Anterior cingulate cortex (tissue), 58 donors: ENCODE measurements at places on chromosomes 7 and 10.

- DNase-seq: no peak
These were observed 50.8 kb upstream of the CREB5 start for GRCh38 chr7:28361551-28361950.

- DNase-seq: no peak
These were observed 80.4 kb upstream of the EEPD1 start for GRCh38 chr7:36072620-36073019.

DNA sequence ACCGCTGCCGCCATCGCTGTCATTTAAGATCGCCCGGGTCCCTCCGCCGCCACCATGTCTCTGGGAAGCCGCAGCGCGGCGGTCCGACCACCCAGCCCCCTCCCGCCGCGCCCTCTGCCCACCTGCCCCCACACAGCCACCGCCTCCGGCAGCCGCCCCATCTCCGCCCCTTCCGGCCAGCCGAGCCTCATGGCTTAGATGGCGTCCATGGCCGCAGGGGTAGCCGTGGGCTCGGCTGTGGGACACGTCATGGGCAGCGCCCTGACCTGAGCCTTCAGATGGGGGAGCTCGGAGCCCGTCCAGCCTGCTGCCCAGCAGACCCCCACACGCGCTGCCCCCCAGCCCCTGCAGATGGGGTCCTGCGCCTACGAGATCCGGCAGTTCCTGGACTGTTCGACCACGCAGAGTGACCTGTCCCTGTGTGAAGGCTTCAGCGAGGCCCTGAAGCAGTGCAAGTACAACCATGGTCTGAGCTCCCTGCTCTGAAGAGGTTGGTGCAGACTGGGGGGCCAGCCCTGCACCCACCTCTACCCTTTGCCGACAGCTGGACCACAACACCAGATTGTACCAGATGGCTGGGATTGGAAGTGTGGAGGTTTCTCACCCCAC, 38.0 kb upstream of the TARP start:
- DNase-seq: no peak

DNA sequence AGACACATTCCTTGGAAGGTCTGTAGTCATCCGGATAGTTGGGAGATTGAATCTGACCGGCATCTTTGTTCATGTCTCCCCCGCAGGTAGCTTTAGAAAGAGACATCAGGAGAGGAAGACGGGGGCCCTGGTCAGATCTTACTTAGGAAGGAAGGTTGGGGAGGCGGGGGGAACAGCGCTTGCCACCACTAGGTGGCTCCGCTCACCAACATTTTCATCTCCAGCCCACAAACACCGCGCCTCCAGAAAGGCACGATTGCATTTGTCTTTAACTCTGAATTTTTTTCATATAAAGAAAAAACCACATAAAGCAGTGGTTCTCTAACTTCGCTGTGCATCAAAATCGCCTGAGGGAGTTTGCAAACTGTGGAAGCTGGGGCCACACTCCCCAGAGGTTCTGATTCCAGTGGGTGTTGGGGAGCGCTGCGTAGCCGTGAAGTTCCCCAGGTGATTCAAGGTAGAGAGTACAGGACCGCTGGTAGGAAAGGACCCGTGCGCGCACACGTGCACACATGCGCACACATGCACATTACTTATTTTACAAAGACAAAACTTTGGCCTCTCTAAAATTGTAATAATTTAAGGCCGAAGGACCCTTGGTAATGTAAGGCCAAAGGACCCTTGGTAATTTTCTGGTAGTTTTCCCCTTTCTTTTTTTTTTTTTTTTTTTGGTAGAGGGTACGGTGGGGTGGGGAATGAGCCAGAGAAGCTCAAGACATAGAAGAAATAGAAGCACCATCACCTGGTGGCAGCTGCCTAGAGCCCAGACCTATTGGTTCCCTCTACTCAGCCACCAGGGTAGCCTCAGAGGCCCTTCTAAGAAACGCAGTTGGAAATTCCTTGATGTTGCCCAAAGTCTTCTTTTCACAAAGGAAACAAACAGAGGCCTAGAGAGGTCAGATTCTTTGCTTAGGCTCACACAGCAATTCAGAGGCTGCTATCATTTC, 37.4 kb upstream of the OPALIN start:
- DNase-seq: peak; percentile 54

DNA sequence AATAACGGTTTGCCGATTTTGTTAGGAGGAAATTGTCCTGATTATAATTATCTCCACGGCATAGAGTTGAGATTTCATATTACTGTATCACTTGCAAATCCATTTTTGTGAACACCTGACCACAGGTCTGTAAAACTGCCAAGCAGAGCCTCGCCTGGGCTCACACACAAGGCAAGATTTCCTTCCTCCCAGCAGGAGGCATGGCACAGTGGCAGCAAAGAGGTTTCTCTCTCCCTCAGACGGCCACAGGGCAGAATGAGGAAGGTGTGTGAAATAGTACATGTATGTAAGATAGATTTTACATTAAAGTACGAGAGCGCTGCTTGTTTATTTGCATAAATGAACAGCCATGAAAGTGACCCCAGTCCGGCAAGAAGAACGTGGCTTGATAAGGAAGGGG, 130.1 kb downstream of the CELF2 start:
- DNase-seq: no peak

DNA sequence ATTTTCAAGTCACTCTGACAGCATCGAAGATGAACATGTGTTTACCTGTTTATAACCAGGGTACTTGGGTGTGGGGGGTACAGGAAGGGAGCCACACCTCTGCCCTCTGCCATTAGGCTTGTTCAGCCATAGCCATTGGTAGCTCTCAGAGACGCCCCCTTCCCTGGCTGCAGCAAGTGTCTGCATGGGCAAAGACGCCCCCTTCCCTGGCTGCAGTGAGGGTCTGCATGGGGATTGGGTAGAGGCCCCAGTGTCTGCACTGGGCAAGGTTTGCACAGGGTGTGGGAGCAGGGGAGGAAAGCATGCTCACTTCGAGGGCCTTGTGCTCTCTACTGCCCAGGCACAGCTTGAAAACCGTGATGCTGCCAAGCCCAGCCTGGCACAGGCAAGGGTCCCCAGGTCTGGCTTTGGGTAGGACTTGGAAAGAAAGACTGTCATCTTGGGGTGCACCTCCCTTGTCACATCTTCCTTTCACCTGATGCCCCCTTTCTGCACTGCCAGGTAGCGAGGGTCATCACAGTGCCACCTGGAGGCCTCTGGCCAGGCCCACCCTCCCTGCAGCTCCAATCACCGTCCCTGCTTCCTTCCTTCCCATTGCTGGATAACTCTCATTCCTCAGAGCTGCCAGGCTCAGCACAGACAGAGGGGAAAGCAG, 3.7 kb downstream of the TMEM225B start:
- no peak for DNase-seq

DNA sequence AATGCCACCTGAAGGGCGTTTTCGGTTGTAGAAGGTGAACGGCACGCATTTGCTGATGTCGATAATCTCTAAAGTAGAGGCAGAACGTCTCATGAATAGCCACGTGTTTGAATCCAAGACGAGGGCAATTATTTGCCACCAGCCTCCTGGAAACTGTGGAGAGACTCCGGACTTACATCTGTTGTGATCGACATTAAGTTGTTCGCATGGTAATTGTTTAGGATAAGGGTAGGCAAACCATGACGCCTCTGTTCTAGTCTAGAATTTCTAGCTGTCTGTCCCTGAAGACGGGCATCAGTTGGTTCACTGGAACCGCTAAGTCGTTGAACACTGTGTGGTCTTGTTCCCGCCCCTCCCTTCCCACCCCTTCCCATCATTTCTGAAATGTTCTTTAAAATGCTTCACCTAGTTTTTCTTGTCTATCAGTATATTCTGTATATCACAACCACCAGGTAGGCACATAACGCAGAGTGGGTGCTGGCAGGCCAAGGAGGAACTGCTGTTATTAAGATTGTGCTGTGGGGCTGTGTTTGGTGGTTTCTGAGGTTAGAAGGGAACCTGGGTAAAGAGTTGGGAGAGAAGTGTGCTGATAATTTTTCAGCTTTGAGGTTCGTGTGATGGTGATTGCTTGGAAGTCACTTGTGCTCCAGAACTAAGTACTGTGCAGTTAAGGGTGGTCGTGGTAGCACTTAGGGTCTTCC, 1.2 kb downstream of the UBE3C start:
- no peak for DNase-seq

- DNase-seq: no peak
These were observed 41.5 kb downstream of the AHR start for GRCh38 chr7:17339952-17340351.

DNA sequence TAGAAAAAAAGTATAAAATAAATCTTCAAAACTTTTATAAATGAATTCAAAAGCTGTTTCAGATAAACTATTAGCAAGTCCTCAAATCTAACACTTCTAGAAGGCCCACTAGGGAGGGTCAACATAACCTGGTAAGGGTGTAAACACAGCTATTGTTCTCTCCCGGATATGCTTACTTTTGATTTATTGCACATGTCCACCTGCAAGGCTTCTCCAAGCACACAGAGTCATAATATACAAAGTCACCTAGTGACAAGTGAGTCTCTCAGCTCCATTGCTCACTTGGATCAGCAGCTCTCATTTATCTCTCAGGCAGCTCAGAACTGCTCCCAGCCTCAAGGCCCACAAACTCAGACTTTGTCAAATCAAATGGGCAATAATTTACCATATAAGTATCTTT, 44.0 kb upstream of the COL1A2 start:
- no peak for DNase-seq

DNA sequence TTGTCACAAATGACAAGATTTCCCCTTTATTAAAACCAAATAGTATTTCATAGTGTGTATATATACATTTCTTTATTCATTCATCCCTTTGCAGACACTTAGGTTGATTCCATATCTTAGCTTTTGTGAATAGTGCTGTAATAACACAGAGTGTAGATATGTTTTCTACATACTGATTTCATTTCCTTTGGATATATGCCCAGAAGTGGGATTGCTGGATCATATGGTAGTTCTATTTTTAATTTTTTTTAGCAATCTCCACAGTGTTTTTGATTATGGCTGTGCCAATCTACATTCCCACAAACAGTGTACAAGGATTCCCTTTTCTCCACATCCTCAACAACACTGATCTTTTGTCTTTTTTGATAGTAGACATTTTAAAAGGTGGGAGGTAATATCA, 46.4 kb downstream of the CSTF2T start:
- no peak for DNase-seq

GRCh38 chr7:134710511-134710853, 63.8 kb downstream of the BPGM start:
- DNase-seq: no peak

DNA sequence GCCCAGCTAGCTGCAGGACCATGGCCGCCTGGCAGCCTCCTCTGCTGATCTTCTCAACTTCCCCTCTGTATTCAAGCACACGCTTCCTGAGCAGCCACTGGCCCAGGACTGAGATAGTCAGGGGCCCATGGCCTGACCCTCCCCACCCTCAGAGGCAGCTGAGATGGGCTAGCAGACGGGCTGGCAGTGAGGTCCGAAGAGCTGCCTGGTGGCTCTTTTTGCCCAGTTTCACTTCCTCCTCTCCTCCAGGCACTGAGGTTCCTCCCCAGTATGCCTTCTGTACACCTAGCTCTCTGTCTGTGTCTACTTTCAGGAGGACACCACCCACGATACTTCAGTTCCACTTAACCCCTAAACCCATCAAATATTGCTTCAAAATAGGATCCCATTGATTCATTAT, 395.6 kb downstream of the TNS3 start:
- peak; percentile 19 for DNase-seq

DNA sequence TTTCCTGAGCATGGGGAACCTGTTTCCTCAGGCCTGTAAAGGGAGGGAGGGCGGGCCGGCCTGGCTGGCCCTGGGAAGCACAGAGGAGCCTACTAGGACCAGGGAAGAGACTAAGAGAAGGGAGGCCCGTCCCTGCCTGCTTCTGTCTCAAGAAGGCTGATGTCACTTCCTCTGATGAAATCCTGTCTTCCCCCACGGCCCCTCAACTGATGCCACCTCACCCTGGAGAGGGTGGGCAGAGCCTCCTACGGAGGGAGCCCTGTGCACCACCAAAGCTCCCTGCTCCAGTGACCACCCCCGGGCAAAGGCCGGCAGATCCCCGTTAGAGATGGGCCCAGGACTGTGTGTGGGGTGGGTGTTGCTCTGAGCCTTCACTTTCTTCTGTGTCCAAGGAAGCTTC, 1.0 kb upstream of the PILRA start:
- DNase-seq: no peak

- no peak for DNase-seq
These were observed 32.8 kb downstream of the MYO3A start for GRCh38 chr10:25966844-25967243.

- DNase-seq: no peak
These were observed 66.6 kb upstream of the WNT16 start for GRCh38 chr7:121262221-121262620.

DNA sequence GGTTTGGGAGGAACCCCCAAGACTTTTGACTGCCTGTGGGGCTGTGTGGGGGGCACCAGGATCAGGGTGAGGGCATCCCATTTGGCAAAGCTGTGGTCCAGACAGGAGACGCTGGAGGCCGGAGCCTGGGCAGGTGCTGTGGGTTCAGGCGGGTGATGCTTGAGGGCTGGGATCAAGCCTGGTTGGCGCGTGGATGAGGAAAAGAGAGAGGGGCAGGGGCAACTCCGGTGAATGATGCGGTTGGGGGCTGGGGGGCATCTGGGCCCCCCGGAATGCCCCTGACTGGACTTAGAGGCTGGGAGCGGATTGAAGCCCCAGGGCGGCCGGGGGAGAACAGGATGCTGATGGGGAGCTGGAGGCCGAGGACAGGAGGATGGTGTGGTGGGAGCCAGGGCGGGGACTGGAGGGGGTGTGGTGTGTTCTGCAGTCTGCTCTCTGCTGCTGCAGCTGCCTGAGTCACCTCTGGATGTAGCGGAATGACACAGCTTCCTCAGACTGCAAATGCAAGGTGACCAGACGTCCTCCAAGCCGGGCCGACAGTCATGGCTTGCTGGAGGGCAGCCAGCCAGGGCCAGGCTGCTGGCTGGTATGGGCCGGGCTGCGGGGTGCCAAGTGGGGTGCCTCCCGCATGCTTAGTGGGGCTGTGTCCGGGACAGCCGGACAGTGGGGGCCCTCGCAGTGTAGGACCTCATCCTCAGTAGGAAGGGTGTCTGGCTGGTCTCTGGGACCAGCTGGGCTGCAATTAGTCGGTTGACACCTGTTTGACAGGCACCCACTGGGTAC, 3.2 kb downstream of the MAFK start:
- DNase-seq: no peak

- no peak for DNase-seq
These were observed 588.1 kb upstream of the SEMA3D start for GRCh38 chr7:85774986-85775385.
